Stimulated activated CD4-positive, alpha-beta T cell treated with anti-CD3 and anti-CD28 coated beads, Interleukin-1b, Interleukin-23, amount 100 ng/mL, for 1 hour (primary cell): ENCODE measurements at places on chromosomes 2 and 18.
A peak's percentile ranks its signal among the peaks of the same experiment; 100 is the strongest.

- DNase-seq: no peak
These were observed 10.6 kb downstream of the DAW1 start for GRCh38 chr2:227881866-227882517.

DNA sequence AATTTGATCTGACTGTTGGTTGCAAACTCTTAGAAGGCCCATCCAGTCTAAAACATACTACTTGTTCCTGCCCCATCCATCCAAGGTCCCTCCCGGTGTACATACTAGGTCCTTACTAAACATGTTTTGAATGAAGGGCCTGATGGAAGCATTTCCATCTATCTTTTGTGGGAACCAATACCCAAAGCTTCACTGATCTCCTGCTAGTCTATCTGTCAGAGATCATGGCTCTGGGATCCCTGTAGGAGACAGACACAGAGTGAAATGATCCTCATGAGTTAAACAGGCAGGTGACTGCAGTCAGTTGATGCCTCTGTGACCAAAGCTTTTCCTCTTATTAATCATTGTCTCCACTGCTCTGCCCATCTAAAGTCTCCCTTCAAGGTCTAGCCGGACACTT, 115.0 kb downstream of the ST6GAL2 start:
- no peak for DNase-seq

GRCh38 chr18:44245019-44245418, 435.7 kb upstream of the SETBP1 start:
- DNase-seq: no peak

- no peak for DNase-seq
These were observed 3.3 kb upstream of the SATB2 start for GRCh38 chr2:199460846-199461710.

GRCh38 chr18:48949606-48950535, 894 bp downstream of the SMAD7 start:
- no peak for DNase-seq

- DNase-seq: no peak
These were observed 11.2 kb upstream of the STK17B start for GRCh38 chr2:196182439-196183171.

DNA sequence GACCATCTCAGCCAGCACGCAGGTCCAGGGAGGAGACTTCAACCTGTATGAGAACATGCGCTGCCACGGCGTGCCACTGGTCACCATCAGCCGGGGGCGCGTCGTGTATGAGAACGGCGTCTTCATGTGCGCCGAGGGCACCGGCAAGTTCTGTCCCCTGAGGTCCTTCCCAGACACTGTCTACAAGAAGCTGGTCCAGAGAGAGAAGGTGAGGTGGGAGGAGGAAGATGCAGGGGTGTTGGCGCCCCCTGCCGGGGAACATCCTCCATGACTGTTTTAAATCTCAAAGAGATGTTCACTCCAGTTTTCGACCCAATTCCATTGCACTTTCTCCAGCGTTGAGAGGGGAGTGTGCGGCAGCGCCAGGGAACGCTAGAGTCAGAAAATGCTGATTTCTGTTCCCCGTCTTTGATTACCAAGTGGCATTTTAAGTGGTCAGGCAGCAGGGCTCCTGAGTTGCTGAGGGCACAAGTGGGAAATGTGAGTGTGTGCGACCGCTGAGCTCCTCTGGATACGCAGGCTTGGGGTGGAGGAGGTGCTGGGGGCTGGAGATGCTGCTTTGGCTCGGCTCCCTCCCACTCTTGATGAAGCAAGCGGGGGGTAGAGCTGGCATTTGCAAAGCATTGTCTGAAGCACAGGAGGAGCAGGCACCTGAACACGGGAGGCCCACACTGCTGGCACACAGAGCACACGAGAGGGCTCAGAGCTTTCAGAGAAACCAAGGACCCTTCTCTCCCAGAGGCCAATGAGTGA, 27.7 kb upstream of the MAPRE3 start:
- peak; percentile 40 for DNase-seq

GRCh38 chr2:231573698-231574421, 18.8 kb upstream of the TEX44 start:
- DNase-seq: no peak

DNA sequence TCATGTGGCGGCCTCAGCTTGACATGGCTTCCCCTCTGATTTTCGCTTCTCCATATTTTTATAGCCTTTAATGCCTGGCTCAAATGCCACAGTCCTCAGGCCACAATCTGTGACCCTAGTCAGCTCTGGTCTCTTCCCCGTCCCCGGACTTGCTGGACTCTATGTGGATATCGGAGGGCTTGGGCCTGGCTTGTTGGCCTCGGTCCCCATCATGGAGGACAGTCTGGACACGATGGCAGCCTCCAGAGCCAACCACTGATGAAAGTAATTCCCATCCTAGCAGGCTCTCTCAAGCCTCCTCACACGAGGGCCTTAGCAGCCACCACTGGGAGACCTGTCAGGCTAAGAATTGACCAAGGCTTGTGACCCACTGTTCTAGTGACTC, 61.6 kb downstream of the LPIN1 start:
- no peak for DNase-seq

- no peak for DNase-seq
These were observed 6.9 kb downstream of the SCN7A start for GRCh38 chr2:166487171-166487570.

GRCh38 chr18:28855989-28856388, 679.1 kb upstream of the CDH2 start:
- no peak for DNase-seq

- no peak for DNase-seq
These were observed 48.1 kb downstream of the KCNE4 start for GRCh38 chr2:223100061-223100511.

GRCh38 chr18:59612381-59612780, 84.8 kb downstream of the CCBE1 start:
- DNase-seq: no peak

GRCh38 chr2:232026910-232027309, 65.4 kb downstream of the DIS3L2 start:
- no peak for DNase-seq

- DNase-seq: no peak
These were observed 101.4 kb downstream of the MTX2 start for GRCh38 chr2:176370467-176371171.
